ENCODE measurements at places on chromosomes 1 and 21.
A peak's percentile ranks its signal among the peaks of the same experiment; 100 is the strongest.

GRCh38 chr1:198003468-198003867 is 86.3 kb downstream of the LHX9 start:
- H3K4me3 ChIP-seq, result no peak overlapping the region
- H3K27me3 ChIP-seq, result no peaks in the 10 kb centered on the region
- no peak overlapping the region for H3K27ac ChIP-seq
- no peaks in the 10 kb centered on the region for H3K4me1 ChIP-seq

GRCh38 chr1:220012259-220012658 is 34.0 kb downstream of the EPRS1 start:
- no peaks in the 10 kb centered on the region for H3K27me3 ChIP-seq
- peak overlapping the region; percentile 87 for H3K27ac ChIP-seq
- peaks cover 51% of the 10 kb centered on the region for H3K36me3 ChIP-seq
- H3K4me1 ChIP-seq, result no peaks in the 10 kb centered on the region

DNA sequence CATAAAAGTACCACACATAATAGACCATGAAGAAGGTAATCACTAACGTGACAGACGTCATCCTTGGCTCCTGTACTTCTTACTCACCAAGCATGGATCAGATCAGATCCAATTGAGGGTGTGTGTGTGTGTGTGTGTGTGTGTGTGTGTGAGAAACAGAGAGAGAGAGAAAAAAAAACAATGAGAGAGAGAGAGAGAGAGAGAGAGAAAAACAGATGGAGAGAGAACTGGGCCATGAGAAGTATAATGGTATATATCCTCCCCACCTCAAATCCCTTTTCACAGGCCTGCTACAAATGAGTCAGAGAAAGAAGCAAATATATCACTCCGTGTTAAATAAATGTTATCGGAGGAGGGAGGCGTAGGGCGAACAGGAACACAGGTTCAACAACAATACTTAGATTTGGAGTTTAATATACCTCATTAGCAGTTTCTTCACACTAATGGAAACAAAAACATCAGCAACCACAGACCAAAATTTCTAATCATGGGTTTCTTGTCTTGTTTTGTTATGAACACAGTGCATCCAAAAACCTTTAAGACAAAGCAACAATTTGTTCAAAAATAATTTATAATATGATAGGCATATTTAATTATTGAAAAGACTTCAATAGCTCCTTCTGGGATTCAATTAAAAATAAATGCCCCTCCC is 45.3 kb downstream of the TIAM1 start:
- H3K27me3 ChIP-seq, result peaks cover 3% of the 10 kb centered on the region
- H3K4me3 ChIP-seq, result no peak overlapping the region
- peak overlapping the region; percentile 75 for H3K27ac ChIP-seq
- DNase-seq, result no peak
- H3K4me1 ChIP-seq, result peaks cover 27% of the 10 kb centered on the region

DNA sequence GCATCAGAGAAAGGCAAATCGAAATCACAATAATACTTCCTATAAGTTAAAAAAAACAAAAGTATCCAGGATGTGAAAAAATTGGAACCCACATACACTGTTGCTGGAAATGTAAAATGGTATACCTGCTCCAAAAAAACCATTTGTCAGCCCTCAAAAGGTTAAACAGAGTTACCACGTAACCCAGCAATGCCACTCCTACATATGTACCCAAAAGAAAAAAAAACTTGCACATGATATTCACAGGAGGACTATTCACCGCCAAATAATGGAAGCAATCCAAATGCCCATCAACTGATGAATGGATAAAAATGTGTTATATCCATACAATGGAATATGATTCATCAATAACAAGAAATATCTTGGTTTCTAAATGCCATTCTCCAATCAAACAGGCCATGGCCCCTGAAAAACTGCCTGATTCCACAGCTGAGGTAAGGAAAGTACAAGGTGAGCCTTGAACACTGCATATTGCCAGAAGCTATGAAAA is 38.8 kb upstream of the PSMG1 start:
- H3K27ac ChIP-seq, result no peak overlapping the region
- H3K36me3 ChIP-seq, result peaks cover 71% of the 10 kb centered on the region
- no peak for DNase-seq
- H3K4me3 ChIP-seq, result no peak overlapping the region
- H3K27me3 ChIP-seq, result no peaks in the 10 kb centered on the region

- H3K27ac ChIP-seq, result no peak overlapping the region
- peaks cover 11% of the 10 kb centered on the region for H3K4me1 ChIP-seq
- no peaks in the 10 kb centered on the region for H3K36me3 ChIP-seq
- no peak for DNase-seq
- H3K27me3 ChIP-seq, result peaks cover 9% of the 10 kb centered on the region
These were observed 20.0 kb upstream of the SYT6 start for GRCh38 chr1:114173680-114174079.

All from nephron progenitor cell (in vitro differentiated cells).